SW480 (cell line): ENCODE measurements at places on chromosomes 7 and 10.

GRCh38 chr7:157018328-157018996 is 8.0 kb upstream of the MNX1 start:
- no peak for DNase-seq

DNA sequence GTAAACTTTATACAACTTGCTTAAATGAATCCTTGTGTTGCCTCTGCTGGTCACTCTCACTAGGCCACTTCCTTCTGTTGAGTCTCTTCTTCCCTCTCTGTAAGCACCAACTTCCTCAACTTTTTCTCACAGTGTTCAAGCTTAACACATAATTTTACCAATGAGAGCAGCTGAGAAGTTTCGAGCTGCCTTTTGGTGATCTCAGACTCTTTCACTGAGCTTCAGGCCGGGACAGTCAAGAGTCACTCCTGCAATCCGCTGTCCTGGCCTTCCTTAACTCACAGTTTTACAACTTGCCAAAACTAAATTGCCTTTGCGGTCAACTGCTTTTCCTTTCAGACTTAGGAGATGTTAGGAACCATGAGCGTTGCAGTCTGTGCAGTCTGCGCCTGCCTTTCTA is 47.4 kb downstream of the PRPF18 start:
- DNase-seq: no peak

GRCh38 chr10:129394518-129395328 is 72.3 kb upstream of the MGMT start:
- DNase-seq: no peak

GRCh38 chr10:36280321-36280741 is 638.2 kb upstream of the FZD8 start:
- DNase-seq: no peak

GRCh38 chr10:97538411-97538810 is 34.2 kb upstream of the ANKRD2 start:
- DNase-seq: no peak

GRCh38 chr7:5230265-5231067 is 40.4 kb downstream of the WIPI2 start:
- DNase-seq: no peak

- no peak for DNase-seq
These were observed 4.1 kb upstream of the CDK14 start for GRCh38 chr7:90592033-90592432.

GRCh38 chr10:126421756-126422256 is 33.5 kb upstream of the ADAM12 start:
- peak; percentile 92 for DNase-seq

DNA sequence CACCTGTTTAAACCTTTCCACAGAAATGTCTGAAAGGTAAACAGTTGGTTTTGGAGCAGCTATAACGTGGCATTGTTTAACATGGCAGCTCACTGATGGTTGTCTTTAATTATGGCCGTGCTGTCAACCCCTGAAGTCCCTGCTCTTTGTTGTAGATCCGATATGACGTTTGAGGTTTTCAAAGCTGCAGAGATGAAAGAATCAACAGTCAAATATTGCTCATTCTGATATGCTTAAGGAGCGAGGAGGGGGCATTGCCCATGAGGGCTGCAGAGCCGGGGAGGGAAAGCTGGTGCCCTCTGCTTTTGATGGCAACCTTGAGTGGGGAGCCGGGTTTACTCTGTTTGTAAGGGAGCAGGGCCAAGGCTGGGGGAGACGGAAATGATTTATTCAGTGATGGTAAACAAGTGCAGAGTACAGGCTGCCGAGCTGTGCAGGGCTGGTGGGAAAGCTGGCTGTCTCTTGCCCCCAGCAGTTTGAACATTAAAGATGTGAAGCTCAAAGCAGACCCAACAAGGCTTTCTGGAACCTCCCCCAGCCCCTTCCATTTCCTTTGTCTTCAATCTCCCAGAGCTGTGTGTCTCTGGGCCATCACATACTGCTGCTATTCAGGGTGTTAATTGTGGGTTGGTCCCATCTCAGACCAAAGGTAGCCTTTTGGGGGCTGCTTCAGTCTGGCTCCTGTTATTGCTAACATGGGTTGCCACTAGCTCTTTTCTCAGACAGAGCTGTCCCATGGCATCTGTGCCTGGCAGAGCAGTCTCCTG is 345.5 kb downstream of the LRMDA start:
- DNase-seq: peak; percentile 74

DNA sequence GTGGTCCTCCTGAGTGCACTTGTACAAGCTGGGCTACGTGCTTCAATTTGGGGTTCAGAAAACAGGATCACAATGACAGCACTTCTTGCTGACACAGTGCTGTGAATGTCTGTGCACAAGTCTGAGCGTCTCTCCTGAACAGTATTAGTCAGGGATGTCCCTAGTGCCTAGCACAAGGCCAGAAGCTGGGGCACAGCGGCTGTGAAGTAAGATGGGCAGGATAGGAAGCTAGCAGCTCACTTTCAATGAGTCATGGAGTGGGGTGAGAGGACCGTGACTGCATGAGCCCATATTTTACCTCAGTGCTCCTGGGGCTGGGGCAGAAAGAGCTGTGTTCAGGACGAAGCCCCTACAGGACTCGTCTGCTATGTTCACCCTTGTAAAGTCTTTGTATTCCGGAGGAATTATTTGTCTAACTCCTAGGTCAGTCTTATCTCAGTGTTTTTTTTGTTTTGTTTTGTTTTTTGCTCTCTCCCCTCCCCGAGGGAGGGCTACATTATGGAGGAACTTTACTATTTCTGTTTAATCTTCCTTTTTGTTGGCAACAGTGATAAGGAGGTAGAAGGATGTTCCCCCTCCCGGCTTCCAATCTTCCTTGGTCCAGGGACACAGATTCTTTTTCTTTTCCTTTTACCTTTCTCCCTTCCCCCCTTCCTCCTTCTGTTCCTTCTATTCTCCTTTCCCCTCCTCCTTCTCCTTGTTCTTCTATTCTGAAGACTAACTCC is 2.8 kb upstream of the LRMDA start:
- DNase-seq: peak; percentile 17

GRCh38 chr7:50185208-50185607 is 92.2 kb upstream of the ZPBP start:
- DNase-seq: no peak

GRCh38 chr7:139725077-139725476 is 52.7 kb downstream of the HIPK2 start:
- DNase-seq: no peak

- no peak for DNase-seq
These were observed 5.0 kb upstream of the TASOR2 start for GRCh38 chr10:5679606-5680005.

DNA sequence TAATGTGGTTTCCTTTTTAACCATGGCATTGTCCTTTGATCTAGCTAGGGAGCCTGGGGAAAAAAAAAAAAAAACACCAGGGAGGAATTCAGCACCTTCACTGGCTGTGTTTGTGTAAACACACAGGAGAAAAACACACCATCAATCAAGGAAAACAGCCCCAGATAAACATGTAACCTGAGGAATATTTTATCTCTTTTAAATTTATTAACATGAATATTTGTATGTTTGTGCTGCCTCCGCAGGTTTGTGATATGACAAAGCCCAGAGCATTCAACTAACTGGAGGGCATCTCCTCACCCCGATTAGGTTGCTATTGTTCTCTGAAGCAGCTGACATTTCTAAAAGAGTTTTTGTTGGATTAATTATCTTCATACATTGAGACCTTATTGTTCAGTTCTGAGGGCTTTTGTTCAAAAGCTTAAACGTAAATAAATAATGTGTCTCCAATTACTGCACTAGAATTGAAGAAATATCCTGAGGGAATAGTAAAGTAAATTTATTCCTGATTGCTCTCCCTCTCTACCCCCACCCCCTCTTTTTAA is 89.4 kb upstream of the SEMA3E start:
- DNase-seq: peak; percentile 77

GRCh38 chr7:73565675-73566340 is 8.3 kb upstream of the BCL7B start:
- no peak for DNase-seq

DNA sequence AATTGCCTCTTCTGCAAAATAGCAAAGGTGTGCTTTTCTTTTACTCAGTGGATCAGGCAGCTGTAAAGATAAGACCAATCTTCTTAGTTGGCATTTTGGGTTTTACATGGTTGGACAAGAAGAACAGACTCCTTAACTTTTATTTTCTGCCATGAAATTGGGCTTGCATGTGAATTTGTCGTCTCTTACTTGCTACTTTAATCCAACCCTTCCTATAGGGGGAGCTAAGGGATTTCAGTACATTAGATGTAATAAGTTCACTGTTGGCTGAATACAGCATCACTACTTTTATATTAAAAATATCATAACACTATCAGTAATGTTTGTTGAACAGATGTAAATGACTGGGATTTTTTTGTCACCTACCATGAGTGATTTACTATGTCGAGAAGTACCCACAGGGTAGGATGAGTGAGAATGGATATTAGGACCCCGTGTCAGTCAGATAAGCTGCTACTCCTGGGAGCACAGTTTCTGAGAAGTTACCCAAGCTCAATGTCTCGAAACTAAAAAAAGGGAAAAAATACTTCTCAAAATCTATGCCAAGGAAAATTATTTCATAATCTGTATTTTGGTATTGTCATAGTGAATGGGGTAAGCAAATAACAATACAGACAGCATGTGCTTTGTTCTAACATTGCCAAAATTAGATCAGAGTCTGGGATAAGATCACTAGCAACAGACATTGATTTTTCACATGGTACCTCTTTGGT is 127.4 kb upstream of the AGR3 start:
- DNase-seq: peak; percentile 42

GRCh38 chr7:24216576-24217125 is 67.3 kb upstream of the NPY start:
- DNase-seq: no peak

DNA sequence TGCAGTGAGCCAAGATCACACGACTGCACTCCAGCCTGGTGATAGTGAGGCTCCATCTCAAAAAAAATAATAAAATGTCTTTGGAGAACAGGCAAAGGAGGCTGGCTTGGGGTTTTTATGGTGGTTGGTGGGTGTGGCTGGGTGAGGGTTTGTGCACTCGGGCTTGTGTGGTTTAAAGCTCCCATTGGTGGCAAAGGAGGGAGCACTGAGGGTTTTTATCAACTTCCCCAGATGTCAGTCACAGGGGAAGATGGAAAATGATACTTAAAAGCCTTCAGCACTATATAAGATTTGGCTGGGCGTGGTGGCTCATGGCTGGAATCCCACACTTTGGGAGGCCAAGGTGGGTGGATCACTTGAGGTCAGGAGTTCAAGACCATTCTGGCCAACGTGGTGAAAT is 16.3 kb upstream of the RNF216 start:
- DNase-seq: no peak

DNA sequence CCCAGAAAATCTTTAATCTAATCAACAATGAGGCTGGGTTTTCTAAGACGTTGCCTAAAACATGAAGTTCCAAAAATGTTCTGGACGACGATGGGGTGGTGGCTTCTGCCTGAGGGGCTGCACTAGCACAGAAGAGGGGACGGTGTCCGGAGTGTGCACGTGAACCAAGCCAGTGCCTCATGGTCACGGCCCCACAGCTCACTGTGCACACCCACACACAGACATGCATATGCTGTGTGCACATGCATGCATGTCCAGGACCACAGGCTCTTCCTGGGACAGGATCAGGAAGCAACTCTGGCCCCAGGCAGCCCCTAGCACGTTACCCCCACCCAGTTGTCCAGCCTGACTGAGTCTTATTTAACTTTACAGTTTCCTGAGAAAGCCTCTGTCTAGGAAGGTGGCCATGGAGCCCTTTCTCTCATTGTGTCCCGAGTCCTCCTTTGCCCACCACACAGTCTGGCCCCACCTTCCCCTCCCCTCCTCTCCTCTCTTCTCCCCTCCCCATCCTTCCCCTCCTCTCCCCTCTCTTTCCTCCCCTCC is 100.8 kb downstream of the DNAJB6 start:
- DNase-seq: no peak

DNA sequence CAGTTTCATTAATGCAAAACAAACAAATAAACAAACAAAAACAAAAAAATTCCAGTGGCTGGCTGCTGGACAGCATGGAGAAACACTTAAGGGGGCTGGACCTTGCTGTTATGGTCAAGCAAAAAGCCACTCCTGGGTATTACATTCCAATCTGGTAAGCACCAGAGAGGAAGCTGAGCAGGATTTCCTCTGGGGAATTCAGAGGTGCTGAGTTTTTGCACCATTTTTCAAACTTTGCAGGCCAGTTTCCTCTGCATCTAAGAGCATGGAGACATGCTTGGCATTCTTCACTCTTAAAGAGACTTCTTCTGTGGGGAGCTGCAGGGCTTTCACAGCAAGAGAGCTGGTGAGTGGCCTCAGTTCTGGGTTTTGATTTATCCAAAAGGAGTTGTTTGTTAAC is 84.5 kb downstream of the FZD1 start:
- DNase-seq: no peak

DNA sequence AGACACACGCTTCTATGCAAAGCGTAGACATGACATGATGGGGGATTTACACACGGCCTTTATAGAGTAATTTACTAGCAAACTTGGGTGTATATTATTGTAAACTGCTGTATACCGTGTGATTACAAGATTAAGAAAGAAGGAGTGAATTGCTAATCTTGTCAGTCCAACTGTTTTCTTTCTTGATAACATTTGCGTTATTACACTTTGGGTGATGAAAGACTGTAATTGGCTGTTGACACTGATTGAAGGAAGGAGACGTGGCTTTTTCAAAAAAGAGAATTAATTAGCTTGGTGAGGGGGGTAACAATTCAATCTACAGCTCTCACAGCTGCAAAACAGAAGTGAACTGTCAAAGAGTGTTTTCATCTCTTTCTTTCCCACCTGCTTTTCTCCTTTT is 32.7 kb downstream of the SLC35B4 start:
- DNase-seq: no peak

GRCh38 chr7:6399351-6399750 is 48.4 kb downstream of the DAGLB start:
- DNase-seq: no peak

- no peak for DNase-seq
These were observed 104.9 kb downstream of the GRK5 start for GRCh38 chr10:119312241-119312640.

DNA sequence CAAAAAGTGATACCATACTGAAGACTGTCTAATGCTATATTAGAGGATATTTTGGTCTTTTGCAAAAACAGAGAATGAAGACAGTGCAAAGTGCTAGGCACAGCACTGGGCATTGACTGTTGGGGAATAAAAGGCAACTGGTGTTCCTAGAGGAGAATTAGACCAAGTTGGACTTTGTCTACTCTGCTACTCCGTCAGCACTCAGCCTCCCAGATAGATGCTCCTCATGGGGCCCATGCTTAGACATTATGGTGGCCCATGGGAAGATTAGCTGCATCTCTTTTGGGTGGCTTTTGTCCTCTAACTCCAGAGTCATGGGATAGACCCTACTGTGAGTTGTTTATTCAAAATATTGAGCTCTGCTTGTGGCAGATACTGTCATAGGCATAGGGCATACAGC is 113.5 kb downstream of the RBM20 start:
- no peak for DNase-seq

DNA sequence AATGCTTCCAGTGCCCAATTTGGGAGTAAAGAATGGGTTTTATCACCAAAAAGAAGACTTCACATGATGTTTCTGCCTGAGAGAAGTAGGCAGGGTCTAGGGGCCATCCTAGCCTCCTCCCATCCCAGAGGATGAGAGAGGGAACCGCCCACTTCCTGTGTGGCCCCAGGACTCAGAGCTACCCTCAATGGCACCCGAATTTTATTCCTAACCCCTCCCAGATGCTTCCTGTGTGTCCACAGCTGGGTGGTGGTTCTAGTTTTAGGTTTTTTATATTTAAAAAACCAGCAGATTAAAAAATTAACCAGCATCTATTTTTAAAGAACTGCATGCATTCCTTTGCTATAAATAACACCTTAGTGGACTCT is 583.5 kb downstream of the PTPRN2 start:
- no peak for DNase-seq
